ENCODE measurements at places on chromosomes 4 and X.

GRCh38 chr4:143377611-143378099 is 41.0 kb downstream of the GAB1 start:
- no peak for DNase-seq

GRCh38 chrX:147838465-147839131 is 73.1 kb upstream of the FMR1 start:
- no peak for DNase-seq

GRCh38 chrX:95484781-95485180 is 1199.9 kb upstream of the DIAPH2 start:
- DNase-seq, result no peak

GRCh38 chr4:173288698-173289352 is 45.3 kb downstream of the HMGB2 start:
- DNase-seq, result no peak

DNA sequence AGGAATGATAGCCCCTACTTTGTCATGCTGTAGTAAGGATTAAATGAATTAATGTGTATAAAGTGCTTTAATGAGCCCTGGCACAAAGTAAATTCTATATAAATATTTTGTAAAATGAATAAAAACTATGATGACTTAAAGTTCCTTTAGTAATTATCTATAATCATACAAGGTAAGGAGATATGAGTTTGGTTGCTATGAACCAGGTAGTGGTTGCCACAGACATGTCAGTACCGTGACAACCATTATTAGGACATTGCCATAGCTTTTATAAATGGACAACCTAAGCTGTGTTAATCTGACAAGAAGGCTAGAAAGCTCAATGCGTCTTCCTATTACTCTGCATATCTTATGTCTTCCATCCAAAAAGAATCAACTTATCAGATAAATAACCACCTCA is at the start of gene ARL13A:
TSS of gene ARL13A (plus strand) at position 301 of the 400 bp plus-strand sequence. CDS start 3,982 bp downstream, outside the sequence.
- DNase-seq, result no peak

DNA sequence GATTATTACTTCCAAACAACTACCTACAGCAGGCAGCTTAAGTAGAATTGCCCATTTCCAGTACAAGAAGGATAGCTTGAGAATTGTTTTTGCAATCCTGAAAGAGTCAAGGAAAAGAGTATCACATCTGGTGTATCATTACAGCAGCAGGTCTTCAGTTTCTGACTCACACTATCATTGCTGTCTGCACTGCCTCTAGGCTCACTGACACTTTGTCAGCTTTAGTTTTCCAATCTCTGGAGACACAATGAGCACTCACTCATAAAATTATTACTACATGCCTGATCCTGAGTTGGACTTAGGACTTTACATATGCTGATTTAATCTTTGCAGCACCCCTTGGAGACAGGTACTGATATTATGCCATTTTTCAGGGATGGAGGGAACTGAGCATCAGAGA is 244.6 kb upstream of the BOD1L1 start:
- DNase-seq, result no peak

Data from GM04504 (cell line).